M059J (cell line): ENCODE measurements at places on chromosomes 3 and 15. TPM values are rescaled to one million over a fixed set of nuclear protein-coding genes. Genes with fewer than 3 reads are reported as not detected.

PLSCR4 gene
- total RNA-seq = 19.3 and 20.4 TPM in 2 replicates

ESYT3 gene
- 0.15 and 0.52 TPM in 2 replicates for total RNA-seq

CPNE9 gene
- total RNA-seq = not detected in 2 replicates

GTF2E1 gene
- 22.4 and 40.3 TPM in 2 replicates for total RNA-seq

GOLGA8G gene
- total RNA-seq = 0.07 and 0.12 TPM in 2 replicates

CYP11A1 gene
- 0.07 and 0.10 TPM in 2 replicates for total RNA-seq

- DNase-seq = no peak
Measured at GRCh38 chr3:127831723-127832172, 9.4 kb upstream of the MGLL start.

DNA sequence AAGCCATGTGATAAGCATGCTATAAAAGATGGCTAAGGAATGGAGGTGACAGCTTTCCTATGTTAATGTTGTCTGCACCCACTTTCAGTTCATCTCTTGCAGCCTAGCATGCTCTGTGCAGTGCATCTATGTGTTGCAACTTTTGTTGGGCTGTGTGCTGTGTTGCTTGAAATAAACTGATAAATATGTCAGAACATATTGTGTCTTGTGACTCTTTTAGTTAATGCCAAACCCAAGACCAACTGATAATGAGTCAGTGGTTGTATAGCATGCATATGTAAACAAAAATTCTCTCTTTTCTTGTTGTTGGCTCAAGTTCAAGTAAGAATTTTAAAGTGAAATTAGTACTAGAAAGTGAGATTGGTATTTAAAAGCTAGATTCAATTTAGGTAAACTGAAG, 37.0 kb upstream of the SCN10A start:
- DNase-seq = no peak

- no peak for DNase-seq
Measured at GRCh38 chr3:121654493-121655385, 6.0 kb downstream of the HCLS1 start.

DNA sequence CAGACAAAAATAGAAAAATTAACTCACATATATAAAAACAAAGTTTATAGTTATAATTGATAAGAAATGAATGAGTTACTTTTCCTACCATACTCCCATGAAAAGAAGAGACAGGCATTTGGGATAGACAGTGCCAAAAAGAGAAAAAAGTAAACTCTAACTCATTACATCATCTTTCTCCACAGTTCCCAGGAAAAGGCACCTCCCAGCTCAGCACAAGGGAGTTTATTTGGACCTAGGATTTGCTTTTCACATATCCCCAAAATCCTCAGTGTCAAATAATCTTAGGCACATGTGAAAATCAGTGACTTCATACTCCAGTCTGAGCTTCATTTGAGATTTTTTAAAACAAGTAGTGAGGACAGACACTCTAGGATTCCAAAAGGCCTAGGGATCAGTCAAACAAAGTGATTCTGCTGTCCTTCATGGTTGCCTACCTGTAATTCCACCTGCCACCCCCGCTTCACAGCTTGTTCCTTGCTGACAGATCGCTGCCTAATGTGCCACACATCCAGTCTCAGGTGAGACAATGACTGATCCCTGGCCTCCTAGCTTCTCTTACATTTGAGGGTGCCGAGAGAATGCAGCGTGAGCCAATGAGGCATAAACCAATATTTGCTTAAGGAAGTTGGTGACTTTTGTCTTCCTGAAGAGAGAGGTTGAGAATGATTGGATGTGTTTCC, 573.7 kb downstream of the TBL1XR1 start:
- DNase-seq = no peak

- no peak for DNase-seq
Measured at GRCh38 chr3:13200946-13201345, 127.7 kb upstream of the IQSEC1 start.

GRCh38 chr15:70584838-70585706, 178.3 kb downstream of the UACA start:
- DNase-seq = peak; percentile 88

GRCh38 chr3:177295116-177295515, 97.8 kb upstream of the TBL1XR1 start:
- DNase-seq = no peak

DNA sequence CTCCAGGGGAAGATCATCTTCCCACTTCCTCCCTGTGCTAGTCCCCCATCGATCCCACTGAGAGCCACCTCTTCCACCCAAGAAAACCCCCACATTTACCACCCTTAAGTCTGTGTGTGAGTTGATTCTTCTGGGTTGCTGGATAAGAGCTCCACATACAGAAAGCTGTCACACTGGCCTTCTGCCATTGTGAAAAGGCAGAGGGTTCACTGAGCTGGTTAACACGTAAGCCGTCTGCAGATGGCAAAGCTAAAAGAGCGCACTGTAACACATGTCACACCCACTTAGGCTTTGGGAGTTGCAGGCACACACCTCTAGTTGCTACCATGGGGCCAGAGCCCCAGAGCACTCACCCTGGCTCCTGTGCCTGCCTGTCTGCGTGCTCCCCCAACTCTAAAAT, 309.8 kb upstream of the LRRC3B start:
- DNase-seq = no peak

DNA sequence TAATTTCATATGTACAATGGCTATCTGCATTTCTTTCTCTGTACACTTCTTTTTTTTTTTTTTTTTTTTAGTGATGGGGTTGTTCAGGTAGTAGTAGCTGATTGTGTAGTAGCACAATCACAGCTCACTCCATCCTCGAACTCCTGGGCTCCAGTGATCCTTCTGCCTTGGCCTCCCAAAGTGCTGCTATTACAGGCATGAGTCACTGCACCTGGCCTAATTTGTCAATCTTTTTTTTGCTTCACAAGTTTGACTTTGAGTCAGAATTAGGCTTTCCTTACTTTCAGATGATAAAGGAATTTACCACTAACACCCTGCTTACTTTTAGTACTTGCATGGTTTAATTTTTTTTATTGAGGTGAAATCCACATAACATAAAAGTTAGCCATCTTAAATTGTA, 28.0 kb downstream of the MAP1A start:
- DNase-seq = no peak

- DNase-seq = no peak
Measured at GRCh38 chr3:89223188-89223587, 115.8 kb downstream of the EPHA3 start.

- DNase-seq = peak; percentile 47
Measured at GRCh38 chr15:44035781-44036699, 159.0 kb downstream of the FRMD5 start.

DNA sequence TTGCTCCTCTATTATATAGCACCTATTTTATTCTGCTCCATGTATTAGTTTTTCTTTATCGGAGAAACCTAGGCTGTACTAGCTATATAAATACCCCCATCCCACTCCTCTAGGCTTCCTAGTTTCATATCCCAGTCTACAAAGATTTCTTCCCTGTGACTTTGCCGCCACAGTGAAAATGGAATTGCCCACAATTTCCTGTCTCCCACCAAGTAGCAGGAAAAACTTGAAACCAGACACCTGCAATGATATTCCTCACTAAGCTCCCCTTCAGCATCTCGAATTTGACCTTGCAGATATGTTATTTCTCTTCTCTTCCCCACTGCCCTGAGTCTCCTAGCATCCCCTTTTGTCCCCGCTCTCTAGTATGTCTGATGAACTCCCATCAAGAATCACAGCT, 685.8 kb upstream of the CCDC54 start:
- DNase-seq = peak; percentile 43

DNA sequence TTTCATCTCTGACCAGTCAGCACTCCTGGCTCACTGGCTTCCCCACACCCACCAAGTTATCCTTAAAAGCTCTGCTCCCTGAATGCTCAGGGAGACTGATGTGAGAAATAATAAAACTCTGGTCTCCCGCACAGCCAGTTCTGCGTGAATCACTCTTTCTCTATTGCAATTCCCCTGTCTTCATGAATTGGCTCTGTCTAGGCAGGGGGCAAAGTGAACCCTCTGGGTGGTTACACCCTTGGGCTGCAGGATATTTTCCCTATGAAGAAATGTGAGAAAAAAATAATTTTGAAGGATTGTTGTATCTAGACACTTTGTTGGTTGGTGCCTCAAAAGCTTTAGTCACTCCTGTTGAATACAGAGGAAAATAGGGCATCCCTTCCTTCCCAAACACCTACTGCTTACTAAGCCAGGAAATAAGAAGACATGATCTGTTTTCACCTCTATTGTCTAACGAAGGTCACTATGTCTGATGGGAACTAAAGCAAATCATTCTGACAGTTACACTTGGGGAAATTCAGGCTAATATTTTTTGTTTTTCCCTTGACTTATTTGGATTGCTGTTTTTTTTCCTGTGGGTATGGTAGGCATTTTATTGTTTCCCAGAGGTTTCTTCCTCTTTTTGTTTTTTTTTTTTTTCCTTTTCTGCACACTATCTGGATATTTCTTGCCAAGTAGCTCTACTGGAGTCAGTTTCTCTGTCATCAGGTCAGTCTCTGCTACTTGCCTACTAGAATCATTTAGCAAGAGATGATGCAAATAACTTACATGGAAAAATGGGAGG, 15.3 kb upstream of the TNFSF10 start:
- DNase-seq = no peak

DNA sequence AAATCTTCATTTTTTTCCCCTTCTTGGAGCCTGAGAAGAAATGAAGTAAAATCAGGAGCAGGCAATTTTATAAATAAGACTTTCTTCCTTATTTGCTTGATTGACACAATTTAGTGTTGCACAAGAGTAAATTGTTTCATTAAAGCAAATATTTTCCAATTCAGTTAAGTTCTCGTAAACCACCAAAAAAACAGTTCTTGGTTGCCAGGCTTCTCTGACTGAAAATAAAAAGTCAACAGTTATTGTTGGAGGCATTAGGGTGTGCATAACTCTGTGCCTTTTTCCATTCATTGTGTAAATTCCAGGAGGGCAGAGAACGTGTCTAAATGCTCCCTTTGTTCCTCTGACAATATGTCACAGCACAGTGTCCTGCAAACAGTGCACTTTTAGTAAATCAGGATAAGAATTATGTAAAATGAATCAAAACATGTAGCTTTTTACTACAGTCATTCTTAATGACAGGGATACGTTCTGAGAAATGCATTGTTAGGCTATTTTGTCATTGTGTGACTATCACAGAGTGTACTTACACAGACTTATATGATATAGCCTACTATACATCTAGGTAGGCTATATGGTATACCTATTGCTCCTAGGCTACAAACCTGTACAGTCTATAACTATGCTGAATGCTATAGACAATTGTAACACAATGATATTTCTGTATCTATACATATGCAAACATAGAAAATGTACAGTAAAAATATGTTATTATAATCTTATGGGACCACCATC, at the start of gene CP:
Gene CP, minus strand, starts transcription at position 47 of the 735 bp plus-strand sequence. Its CDS starts 37 bp downstream, at position 10.
- DNase-seq = peak; percentile 81

DNA sequence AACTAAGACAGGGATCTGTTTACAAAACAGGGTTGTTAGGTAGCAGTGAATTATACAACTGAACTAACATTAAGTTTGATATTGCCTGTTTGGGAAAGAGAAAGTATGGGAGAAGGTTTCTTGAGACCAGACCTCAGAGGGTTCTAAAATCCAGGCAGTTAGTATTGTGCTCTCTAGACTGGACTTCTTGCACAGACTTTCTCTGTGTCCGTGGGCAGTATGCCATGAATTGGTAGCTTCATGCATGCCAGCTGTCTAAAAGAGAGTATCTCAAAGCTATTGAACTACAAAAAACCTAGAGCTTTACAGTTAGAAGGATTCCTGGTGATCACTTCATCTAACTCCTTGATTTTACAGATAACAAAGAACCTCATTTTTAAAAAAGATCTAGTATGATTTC, 12.5 kb downstream of the SAMD7 start:
- DNase-seq = peak; percentile 8

GRCh38 chr15:48596415-48596814, 49.1 kb downstream of the FBN1 start:
- no peak for DNase-seq

GRCh38 chr3:12175137-12175593, 16.5 kb upstream of the TIMP4 start:
- DNase-seq = peak; percentile 60

DNA sequence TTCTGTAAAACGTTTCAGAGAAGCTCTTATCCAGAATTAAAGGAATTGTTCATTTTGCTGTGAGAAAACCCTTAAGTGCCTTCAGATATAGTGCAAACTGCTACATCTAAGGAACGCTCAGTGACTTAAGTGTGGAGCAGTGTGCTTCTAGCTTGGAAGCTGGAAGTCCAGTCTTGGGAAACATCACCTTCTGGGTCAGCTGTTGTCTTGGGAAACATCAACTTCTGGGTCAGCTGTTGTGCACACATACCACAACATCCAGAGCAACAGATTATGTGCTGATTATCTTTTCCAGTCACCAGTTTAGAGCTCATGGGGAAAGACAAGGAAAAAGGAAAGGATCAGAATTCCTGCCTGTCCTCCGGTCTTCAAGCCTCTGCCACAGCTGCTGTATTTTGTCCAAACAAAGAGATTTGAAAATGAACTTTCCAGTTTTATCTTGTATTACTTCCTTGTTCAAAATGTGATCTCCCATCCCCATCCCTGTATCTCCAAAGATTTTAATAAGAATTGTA, 713.6 kb downstream of the NSUN3 start:
- no peak for DNase-seq

DNA sequence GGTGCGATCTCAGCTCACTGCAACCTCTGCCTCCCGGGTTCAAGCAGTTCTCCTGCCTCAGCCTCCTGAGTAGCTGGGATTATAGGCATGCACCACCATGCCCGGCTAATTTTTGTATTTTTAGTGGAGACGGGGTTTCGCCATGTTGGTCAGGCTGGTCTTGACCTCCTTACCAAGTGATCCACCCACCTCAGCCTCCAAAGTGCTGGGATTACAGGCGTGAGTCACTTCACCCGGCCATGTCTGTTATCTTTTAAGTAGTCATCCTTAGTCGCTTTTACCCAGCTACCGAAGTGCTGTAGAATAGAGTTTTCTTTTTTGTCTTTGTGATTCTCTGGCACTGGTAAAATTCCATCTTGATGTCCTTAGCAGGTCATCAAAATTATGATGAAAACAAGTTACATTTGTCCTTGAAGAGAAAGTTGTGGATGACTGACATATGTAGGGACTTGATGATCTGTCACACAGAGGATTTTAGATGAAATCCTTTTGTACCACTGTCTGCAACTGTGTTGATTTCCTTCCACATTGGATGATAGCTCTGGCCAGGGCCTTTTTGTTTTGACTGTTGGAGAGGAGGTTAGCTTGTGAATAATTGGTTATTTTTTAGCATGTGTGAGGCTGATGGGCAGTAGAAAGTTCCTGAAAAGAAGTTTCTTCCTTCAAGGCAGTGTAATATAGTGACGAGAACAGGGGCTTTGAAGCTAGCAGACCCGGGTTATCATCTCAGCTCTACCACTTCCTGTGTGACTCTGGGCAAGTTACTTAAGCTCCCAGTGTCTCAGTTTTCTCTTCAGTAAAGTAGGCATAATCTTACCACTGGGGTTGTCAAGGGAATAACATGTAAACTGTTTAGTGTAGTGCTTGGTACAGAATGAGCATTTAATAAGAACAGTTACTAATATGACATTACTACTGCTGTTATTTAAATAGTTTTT, 18.8 kb downstream of the ATG7 start:
- DNase-seq = peak; percentile 78
